ENCODE measurements at places on chromosomes 6 and 20.

- DNase-seq, result peak; percentile 63
Observed at GRCh38 chr6:35259948-35260590, 534 bp downstream of the ZNF76 start.

GRCh38 chr6:130978180-130978579, 84.9 kb downstream of the EPB41L2 start:
- no peak for DNase-seq

GRCh38 chr6:153150752-153151440, 19.8 kb upstream of the RGS17 start:
- DNase-seq, result no peak

GRCh38 chr6:138522611-138523010, 23.3 kb upstream of the NHSL1 start:
- no peak for DNase-seq

GRCh38 chr6:8872589-8872988, 437.2 kb upstream of the SLC35B3 start:
- DNase-seq, result no peak

GRCh38 chr6:36285187-36285671, 15.4 kb downstream of the PNPLA1 start:
- DNase-seq, result no peak

GRCh38 chr6:33419580-33420490, at the start of gene SYNGAP1:
Gene SYNGAP1, plus strand, starts transcription at chr6:33420065. Its CDS starts 200 bp downstream, at chr6:33420265.
- DNase-seq, result peak; percentile 36

DNA sequence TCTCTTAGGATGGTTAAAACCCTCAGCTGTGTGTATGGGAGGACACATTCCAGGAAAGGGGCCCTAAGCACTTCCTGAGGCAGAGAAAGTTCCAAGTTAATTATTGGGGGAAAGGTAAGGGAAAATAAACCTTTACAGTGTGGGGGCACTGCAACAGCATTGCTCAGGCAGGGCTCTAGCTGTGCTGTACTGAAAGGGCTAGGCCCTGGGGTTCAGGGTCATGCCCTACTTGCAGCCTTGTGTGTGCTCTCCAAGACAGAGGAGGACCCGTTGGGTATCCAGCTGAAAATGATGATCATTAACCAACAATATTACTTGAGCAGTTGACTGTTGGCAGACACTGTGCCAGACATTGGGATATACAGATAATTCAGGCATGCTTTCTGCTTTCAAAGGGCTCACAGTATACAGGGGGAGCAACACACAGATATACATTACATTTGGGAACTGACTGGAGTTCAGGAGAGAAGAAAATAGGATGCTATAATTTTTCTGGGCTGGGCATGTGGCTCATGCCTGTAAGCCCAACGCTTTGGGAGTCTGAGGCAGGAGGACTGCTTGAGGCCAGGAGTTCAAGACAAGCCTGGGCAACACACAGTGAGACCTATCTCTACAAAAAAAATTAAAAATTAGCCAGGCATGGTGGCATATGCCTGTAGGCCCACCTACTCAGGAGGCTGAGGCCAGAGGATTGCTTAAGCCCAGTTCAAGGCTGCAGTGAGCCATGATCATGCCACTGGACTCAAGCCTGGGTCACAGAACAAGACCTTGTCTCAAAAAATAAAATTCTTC, 9.1 kb upstream of the RPL7L1 start:
- DNase-seq, result no peak

- no peak for DNase-seq
Observed at GRCh38 chr6:20198156-20198774, 14.0 kb downstream of the MBOAT1 start.

- DNase-seq, result no peak
Observed at GRCh38 chr6:46000905-46001304, 14.8 kb downstream of the CLIC5 start.

DNA sequence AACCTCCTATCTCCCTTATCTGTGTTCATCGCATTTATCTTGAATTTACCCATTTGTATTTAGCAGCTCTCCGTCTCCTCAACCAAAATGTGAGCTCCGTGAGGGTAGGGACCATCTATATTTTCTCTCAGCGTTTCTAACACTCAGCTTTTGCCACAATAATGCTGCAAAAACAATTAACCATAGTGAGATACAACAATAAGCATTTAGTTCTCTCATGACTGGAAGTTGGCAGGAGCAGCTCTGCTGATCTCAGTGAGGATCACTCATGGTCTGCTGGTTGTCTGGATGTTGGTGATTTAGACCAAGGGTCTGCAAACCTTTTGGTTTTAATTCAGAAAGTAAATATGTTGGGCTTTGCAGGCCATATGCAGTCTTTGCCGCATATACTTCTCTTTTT, 394.8 kb upstream of the RNF217 start:
- DNase-seq, result no peak

- DNase-seq, result peak; percentile 50
Observed at GRCh38 chr20:50110141-50111047, 2.6 kb downstream of the UBE2V1 start.

- no peak for DNase-seq
Observed at GRCh38 chr6:4209196-4209595, 73.8 kb upstream of the ECI2 start.

GRCh38 chr20:64153861-64154589, 10.2 kb upstream of the MYT1 start:
- DNase-seq, result no peak

- DNase-seq, result no peak
Observed at GRCh38 chr20:60627751-60628565, 624.1 kb upstream of the CDH4 start.

GRCh38 chr6:50112981-50113857, 63.5 kb upstream of the DEFB112 start:
- no peak for DNase-seq

- DNase-seq, result no peak
Observed at GRCh38 chr6:34150766-34151165, 4.9 kb upstream of the GRM4 start.

DNA sequence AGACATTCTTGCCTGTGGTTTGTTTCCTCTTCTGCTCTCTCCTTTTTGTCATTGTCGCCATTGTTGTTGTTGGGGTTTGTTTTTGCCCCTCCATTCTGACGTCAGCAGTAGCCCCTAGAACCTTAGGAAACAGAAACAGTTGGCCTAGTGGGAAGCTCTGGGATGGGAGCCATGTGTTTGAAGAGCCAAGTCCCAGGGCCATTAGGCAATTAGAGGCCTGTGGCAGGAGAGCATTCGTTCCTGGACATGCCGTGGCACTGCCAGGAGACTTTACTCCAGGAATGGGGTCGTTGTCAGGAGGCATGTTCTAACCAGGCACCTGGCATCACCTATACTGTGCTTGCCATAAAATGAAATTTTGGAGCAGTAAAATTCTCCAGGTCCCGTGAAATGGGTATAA, 39.7 kb downstream of the PPARD start:
- DNase-seq, result no peak

DNA sequence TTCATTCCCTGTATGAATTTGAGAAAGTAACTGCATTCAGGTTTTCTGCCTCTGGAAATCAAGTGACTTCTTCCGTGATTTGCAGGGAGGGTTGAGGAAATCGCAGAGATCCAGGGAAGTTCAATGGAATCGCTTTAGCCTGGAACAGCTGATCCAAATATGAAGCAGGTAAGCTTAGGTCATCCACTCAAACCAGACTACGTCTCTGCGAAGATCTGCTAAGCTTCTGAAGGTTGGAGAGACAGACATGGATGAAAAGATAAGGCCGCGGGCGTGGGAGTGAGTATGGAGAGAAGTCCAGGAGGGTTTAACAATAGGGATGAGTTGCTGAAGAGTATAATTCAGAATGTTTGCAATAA, 34.2 kb upstream of the BTN3A2 start:
- DNase-seq, result no peak

- DNase-seq, result no peak
Observed at GRCh38 chr6:52019092-52019491, 68.3 kb downstream of the PKHD1 start.

DNA sequence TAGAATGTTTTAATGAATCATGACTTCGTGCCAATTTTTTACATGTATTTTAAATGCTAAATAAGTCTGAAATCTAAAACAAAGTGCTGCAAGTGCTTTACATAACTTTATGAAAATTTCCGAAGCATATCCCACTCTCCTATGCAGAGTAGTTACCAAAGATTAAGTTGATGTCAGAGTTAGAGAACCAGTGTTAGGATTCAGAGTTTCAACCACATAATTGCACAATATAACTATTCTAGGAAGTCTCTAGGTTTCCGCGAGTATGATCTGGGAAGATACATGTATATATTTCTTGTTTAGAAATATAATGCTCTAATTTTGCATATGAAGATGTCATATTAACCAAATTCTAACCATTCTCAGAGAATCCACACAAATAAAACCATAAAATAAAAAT, 74.8 kb downstream of the ASCC3 start:
- DNase-seq, result no peak

GRCh38 chr20:19735446-19735845, 22.6 kb upstream of the RIN2 start:
- DNase-seq, result no peak

DNA sequence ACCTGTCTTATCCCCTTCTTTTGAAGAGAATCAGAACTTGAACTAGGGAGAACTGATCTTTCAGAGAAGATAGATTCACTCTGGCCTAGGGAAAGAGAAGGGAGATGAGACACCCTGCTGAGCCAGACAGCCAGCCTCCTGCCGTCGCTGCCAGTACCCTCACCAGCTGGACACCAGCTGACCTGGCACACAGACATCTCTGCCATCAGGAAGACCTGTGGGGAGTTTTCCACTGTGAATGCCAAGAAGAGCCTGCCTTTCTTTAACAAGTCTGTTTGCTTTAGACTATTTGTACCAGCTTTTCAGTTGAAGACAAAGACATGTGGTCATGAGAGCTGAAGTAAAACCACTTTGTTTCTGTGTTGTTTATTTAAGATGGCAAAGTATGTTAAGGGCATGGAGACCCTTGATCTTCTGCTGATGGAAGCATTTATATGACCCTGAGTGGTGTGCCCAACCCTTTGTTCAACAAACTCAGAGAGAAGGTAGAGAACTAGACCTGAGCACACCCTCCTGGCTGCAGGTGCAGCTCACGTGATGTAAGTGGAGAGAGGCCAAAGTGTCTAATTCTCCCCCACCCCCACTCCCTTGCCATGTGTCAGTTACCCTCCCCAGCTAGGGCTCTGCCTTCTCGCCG, 82.3 kb upstream of the SLC24A3 start:
- DNase-seq, result no peak

All from activated gamma-delta T cell treated with Interleukin-2 at 50 U/mL for 16 hours (primary cell).